ENCODE measurements at places on chromosomes 7 and 10. TPM values are rescaled to one million over a fixed set of nuclear protein-coding genes. Genes with fewer than 3 reads are reported as not detected.

SUN3 gene
- total RNA-seq, result not detected

PLA2G12B gene
- not detected for total RNA-seq

PDAP1 gene
- total RNA-seq, result 94.9 TPM

SPAM1 gene
- total RNA-seq, result not detected

IL2RA gene
- 4.2 TPM for total RNA-seq

DNA sequence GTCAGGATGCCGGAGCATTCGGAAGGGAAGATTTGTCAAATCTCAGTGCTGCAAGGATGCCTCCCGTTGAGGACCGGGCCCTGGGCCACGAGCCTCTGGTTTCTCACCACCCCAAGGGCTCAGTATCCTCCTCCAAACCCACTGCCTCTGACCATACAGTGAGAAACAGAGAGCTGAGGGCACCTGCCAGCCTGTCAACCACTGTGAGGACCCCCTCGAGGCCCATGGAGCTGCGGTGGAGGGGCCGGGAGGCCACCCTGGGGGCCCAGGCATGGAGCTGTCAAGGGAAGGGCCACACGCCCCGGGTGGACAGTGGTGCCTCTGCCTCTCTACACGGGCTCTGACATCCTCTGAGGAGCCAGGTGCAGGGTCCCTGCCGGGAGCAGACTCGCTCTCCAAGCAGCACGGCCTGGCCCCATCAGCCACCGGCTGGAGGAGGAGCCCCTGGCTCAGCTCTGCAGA lies 248.0 kb upstream of the TCERG1L start:
- DNase-seq, result no peak

- no peak for DNase-seq
Measured at GRCh38 chr10:120897343-120897742, 46.2 kb downstream of the WDR11 start.

- no peak for DNase-seq
Measured at GRCh38 chr7:122677149-122677548, 21.8 kb downstream of the RNF133 start.

- no peak for DNase-seq
Measured at GRCh38 chr10:95035332-95036295, 33.7 kb downstream of the CYP2C8 start.

DNA sequence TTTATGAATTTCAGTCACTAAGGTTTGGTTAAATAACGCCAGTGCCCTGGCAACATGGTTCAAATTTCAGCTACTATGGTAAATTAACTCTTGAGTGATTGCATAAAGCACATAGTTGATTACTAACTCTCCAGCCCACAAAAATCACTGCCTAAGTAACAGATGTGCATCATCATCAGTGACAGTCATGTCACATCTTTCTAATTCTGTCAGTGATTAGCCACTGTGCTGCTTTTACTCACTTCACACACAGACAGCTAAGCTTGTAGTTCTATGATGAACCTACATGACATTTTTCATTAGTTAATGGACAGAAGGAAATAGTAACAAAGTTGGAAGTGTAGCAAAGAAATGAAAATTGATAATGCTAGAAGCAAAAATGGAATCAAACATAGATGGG lies 108.9 kb downstream of the DNAH11 start:
- DNase-seq, result no peak

DNA sequence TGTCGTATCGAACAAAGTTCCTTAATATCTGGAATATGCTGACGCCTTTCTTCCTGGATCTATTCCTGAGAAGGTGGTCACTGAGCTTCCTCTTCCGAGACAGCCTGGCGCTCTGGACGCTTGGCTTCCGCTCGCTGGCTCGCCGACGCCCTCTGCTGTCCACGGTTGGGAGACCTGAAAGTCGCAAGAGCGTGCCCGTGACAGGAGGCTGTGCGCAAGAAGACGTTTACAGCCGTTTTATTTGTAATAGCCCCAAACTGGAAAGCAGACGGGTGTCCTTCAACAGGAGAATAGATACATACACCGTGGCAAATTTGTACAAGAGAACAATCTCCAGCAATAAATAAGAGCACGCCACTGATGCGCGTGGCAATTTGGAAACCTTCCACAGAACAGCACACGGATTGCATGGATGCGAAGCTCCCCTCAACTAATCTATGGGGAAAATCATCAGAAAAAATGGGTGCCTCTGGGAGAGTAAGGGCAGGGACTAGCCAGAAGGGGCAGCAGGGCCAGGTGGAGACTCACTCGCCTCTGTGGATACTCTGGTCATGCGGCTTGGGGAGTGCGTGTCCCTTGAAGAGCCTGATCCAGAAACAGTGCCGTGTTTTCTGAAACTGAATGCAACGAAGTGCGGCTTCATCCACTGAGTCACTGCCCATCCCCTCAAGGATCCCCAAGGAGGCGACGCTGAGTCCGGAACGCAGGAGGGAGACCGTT lies 41.5 kb upstream of the BNIP3 start:
- DNase-seq, result peak; percentile 95

DNA sequence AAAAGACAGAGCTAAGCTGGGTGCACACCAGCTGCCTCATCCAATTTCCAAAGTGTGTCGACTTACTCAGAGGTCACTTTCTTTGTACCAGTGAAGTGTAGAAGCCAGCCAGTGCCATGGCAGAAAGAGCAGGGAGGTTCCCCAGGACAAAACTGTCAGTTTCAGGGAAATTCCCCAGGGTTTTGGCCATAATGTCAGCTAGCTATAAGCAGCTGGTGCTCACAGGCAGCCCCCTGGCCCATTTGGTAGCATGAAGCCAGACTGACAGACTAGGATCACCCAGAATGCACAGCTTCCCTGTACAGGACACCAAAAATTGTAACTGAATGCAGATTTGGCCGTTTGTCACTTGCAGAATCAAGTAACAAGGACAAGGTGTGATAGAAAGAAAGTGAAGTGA lies 28.6 kb downstream of the MRPL32 start:
- DNase-seq, result no peak

GRCh38 chr10:2049560-2049959 lies 312.2 kb upstream of the ADARB2 start:
- DNase-seq, result no peak

- DNase-seq, result no peak
Measured at GRCh38 chr10:48512861-48513260, 92.0 kb downstream of the ARHGAP22 start.
